ENCODE measurements at places on chromosomes 3 and 15.

DNA sequence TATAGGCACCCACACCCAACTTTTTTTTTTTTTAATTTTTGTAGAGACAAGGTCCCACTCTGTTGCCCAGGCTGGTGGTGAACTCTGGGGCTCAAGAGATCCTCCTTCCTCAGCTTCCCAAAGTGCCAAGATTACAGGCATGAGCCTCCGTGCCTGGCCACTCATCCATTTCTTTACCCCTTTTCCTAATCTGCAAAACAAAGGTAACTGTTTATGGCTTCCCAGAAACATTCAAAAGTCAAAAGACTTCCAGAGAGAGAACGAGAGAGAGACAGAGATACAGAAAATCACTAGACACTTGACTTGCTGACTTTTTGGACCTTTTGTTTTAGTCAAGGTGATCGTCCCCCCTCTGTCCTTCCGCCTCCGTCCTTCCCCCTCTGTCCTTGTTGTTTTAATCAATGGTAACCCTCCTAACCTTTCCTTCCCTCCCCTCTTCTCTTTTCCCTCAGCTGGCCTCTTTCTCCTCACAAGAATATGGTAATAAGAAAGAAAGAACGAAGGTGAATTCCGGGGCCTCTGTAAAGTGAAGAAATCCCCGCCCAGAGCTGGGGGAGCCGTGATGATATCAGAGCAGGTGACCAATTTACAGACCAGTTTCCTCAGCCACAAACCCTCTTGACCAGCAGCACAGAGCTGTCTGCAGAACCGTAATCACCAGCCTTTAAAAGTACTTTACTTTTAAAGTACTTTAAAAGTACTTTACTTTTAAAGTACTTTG is 21.9 kb downstream of the KLHL6 start:
- DNase-seq, result peak; percentile 49

DNA sequence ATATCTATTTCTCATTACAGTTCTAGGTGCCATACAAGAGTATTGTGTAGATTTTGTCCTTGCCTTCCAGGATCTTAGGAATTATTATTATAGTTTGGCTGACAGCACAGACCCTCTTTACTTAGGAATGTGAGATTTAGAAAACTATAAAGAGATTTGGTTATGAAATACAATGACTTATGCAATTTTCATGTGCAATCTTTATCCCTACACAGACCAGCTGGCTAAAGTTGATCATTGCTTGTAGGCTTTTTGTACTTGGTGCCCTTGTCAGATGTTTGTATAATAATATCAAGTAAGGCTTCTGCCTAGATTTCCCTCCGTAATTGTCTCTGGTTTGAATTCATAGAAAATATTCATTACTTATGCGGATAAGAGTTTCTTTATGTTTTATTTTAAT is 174.5 kb upstream of the GAP43 start:
- no peak for DNase-seq

DNA sequence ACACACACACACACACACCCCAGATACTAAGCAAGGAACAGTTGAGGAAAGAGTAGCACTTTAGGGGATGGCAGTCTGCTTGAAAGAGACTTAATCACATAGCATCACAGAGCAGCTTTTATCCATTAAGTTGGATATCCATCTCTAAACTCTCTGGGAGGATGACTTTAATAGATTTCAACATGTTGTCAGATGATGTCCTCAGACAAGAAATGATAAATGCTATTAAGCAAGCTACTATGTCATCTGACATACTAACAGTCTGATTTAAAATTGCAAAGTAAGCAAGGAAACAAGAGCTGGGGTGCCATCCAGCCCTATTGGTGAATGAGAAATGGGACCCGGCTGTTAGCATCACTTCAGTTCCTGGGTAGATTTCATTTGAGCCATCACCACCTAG is 136.9 kb downstream of the PLCL2 start:
- DNase-seq, result no peak

DNA sequence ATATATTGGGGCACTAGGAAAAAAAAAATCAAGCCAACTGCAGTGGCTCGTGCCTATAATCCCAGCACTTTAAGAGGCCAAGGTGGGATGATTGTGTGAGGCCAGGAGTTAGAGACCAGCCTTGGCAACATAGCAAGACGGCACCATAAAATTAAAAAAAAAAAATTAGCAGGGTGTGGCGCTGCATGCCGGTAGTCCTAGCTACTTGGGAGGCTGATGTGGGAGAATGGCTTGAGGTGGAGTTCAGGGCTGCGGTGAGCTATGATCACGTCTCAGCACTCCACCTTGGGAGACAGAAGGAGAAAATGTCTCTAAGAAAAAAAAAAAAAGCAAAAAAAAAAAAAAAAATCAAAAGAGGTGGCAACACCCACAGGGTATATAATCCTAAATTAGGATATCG is 49.6 kb downstream of the INO80 start:
- DNase-seq, result no peak

DNA sequence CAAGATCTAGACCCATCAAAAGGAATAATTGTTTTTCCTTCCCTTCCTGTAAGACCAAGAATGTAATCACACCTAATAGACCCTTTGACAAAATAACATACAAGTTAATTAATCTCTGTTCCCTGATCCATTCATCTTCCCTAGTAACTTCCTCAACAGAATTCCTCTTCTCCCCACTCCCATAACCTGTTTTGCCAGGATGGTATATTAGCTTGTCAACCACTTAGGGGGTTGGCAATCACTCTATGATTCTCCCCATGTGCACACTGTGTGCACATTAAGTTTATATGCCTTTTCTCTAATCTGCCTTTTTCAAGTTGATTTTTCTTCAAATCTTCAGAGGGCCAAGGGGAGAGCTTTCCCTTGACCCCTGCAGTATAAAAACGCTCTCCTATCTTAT is 2.7 kb upstream of the ATP11B start:
- DNase-seq, result no peak

DNA sequence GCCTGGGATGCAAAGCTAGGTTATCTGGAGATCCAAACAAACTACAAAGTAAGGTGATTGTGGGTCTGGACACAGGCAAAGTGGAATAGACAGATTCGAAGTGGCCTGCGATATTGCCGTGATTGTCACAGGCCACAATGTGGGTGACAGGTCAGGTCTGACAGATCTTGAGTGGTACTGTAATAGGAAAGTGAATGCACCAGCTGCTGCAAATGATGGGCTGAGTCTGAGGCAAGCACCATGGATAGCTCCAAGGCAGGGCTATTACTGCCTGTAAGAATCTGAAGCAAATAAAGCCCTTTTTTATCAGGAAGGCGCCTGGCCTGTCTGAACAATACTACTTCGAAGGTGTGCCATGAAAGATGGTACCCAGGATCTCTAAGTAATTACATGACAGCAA is 10.0 kb downstream of the ARMC8 start:
- no peak for DNase-seq

DNA sequence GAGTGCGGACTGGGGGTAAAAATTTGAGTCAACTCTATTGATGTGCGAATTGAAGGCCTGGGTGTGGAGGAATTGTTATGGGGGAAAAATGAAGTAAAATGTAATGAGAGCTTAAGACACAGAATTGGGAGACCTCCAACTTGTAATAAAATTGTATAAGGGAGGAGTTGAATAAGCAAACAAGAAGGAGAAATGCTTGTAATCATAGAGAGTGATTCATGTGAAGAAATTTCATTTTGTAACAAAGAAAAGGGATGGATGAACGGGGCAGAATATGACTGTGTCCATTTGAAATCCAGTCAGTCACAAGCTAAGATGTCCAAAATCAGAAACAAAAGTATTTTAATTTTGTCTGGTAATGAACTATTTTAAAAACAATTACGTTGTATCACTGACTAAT is 552.3 kb downstream of the NAALADL2 start:
- DNase-seq, result no peak

- DNase-seq, result no peak
These were observed 65.7 kb upstream of the MRPL3 start for GRCh38 chr3:131568460-131568859.

DNA sequence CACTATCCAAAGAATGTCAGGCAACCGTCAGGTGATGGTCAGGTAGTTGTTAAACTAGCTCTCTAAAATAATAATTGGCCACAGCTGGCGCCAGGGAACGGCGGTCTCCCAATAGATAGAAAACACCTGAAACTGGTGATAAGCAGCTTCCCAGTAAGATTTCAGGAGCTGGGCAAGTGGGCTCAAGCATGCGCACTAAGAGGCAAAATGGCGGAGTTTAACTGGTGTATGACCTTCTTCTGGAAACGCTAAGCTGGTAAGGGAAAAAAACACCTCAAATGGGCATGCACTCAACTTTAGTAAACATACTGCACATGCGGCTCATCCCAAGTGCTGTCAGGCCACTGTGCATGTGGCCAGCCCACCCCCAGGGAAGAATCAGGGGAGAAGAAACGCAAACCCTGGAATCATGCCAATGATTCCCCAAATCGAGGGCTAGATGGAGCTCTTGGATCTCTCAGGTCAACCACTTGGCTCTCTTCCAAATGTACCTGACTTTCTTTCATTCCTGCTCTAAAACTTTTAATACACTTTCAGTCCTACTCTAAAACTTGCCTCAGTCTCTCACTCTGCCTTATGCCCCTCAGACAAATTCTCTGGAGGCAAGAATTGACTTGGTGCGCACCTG is 195.0 kb downstream of the ZNF621 start:
- no peak for DNase-seq

GRCh38 chr15:60218256-60218655 is 179.5 kb downstream of the ANXA2 start:
- DNase-seq, result no peak

- no peak for DNase-seq
These were observed 314.6 kb downstream of the EPHB1 start for GRCh38 chr3:135109681-135110080.

DNA sequence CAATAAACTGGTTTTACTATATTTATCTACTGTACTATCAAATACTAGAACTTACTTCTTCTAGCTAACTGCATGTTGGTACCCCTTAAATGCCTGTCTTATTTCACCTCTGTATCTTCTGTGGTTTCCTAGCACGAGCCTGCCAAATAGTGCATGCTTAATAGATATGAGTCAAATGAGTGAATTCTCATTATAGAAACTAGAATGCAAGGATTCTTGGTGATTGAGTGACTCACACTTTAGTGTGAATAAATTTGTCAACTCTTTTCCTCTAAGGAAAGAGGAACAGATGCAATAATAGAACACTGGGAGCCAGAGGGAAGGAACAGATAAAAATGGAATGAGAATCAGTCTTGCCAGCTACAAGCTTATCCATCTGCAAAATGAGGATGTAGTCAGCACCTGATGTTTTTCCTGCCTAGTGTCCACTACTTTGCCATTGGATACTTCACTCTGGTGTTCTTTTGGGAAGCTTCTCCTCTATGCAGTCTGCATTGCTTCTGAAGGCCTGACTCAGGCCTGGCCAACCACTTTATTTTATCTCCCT is 189.1 kb upstream of the CADPS start:
- DNase-seq, result no peak

GRCh38 chr3:194727435-194728128 is 41.9 kb downstream of the FAM43A start:
- no peak for DNase-seq

- DNase-seq, result no peak
These were observed 10.7 kb downstream of the PDE8A start for GRCh38 chr15:84992157-84992944.

GRCh38 chr15:77480859-77481633 is 60.4 kb downstream of the HMG20A start:
- DNase-seq, result no peak

- no peak for DNase-seq
These were observed 4.9 kb downstream of the MAN2A2 start for GRCh38 chr15:90907838-90908507.

GRCh38 chr3:69174871-69175737 is 52.7 kb upstream of the LMOD3 start:
- DNase-seq, result no peak

GRCh38 chr3:65597226-65597951 is 441.3 kb downstream of the MAGI1 start:
- peak; percentile 7 for DNase-seq

DNA sequence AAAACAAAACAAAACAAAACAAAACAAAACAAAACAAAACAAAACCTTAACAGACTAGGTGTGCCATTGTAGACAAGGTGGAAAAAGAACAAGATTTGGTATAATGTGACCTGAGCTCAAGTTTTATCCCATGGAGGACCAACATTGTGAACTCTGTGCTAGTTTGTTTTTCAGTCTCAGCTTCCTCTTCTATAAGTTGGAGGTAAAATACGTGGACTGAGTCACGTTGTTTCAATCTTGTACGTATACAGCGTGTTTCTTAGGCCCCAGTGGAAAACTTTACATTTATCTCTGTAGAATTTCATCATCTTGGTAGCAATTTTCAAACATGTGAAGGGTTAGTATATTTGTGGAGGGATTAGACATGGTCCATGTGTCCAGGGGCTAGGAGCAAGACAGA is 261.6 kb downstream of the CD47 start:
- no peak for DNase-seq

- no peak for DNase-seq
These were observed 116.6 kb downstream of the ST8SIA2 start for GRCh38 chr15:92510163-92510882.

DNA sequence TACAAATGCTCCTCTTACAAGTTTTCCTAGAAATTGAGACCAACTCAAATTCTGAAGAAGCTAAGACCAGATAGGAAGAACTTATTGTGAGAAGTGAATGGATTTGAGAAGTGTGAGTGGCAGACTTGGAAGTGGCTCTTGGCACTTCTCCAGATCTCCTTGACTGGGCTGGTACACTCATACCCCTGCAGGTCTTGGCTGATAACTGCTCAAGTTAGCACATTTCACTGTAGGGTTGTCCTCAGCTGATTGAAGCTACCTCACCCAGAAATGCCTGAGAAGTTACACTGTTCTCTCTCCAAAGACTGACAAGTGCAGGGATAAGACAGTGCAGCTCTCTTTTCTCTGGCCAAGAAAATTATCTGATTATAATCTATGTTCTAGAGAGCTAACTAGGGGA is 16.5 kb upstream of the CLDN1 start:
- no peak for DNase-seq

DNA sequence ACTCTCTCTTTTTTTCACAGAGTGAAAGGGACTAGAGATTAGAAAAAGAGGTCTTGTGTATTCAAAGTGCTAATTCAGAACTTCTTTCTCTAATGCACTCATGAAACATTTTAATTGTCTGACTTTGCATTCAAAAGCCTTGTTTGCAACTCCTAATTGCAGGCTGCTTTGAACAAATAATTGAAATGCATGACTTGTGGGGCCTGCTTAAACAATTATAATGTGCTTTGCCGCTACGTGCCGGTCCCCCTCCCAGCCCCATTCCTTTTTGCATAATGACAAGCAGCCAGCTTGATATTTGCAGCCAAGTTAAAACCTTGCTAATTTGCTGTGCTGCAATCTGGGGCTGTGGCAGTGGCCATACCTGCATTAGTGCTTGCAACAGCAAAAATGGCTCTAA is 114.5 kb downstream of the FOXB1 start:
- DNase-seq, result no peak

- no peak for DNase-seq
These were observed 881.5 kb downstream of the VGLL3 start for GRCh38 chr3:86109434-86109833.

Measured in GM10248 (cell line).